ENCODE measurements at places on chromosomes 4 and X. TPM values are rescaled to one million over a fixed set of nuclear protein-coding genes. Genes with fewer than 3 reads are reported as not detected.

DNA sequence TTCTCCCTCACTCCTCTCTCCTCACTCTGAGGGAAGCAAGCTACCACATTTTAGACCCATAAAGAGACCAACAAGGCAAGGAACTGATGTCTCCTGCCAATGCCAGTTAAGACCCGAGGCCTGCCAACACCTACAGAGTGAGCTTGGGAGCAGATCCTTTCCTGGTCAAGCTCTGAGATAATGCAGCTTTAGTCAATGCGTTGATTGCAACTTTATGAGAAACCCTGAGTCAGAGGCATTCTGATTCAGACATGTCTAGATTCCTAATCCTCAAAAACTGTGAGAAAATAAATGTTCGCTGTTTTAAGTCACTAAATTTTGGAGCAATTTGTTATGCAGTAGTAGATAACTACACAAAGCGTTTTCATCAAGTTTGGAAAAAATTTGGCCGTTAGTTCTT lies 115.5 kb downstream of the JADE1 start:
- DNase-seq: no peak

Gene GRIA3
- not detected for total RNA-seq

Gene IQCM
- total RNA-seq: not detected

DNA sequence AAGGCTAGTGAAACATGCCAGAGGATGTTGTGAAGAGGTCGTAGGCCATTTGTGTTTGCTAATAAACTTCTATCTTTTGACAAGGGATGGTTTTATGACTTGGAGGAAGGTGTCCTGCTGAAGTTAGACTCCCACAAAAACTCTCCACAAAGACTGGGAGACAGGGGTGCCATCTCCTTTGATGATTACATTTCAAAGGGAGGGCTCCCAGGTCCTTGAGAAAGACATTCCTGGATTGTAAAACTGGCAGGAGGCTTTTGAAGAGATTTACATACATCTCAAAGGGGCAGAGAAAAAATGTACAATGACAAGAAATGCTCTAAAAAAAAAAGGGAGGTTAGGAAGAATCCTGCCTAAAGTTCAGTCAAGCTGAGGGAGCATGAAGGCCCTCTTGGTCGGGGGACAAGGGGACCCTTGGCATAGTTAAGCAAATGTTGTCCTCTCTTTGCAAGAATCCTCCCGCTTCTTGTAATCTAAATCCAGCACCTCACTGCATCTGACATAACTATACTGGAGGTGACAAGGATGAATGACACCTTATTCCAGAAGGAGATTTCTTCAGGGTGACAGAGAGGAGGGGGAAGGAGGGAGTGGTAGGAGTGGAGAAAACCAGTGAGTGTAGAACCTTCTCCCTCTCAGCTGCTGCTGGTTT lies 41.1 kb upstream of the MGST2 start:
- no peak for DNase-seq

- DNase-seq: no peak
Observed at GRCh38 chr4:102285831-102286230, 59.5 kb downstream of the SLC39A8 start.

DNA sequence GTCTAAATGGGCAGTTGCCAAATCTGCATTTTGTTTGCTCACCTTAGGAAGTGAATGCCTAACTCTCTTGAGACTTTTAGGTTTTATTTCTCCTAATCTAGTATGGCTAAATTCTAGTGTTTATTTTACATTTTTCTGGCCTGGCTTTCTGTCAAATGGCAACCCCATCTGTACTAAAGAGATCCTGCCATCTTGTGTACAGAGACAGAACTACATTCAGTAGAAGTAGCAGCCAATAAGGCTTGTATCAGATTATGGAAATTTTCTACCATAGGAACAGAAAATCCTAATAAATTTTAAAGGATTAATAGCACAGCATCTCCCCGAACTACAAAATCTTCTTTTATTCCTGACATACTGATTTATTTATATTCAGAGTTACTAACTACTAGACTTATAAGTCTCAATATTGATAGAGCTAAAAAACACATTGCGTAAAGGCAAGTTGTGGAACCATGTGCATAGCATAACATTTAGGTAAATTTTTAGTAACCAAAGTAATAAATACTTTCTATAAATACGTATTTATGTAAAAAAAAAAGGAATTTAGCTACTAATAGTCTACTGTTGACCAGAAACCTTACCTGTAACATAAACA lies 45.5 kb downstream of the TMEM144 start:
- DNase-seq: peak; percentile 30

GRCh38 chr4:70225824-70226223 lies at the start of gene FDCSP:
Gene FDCSP (plus strand): TSS chr4:70226124. CDS start chr4:70231195, 5,071 bp downstream.
- DNase-seq: no peak

DNA sequence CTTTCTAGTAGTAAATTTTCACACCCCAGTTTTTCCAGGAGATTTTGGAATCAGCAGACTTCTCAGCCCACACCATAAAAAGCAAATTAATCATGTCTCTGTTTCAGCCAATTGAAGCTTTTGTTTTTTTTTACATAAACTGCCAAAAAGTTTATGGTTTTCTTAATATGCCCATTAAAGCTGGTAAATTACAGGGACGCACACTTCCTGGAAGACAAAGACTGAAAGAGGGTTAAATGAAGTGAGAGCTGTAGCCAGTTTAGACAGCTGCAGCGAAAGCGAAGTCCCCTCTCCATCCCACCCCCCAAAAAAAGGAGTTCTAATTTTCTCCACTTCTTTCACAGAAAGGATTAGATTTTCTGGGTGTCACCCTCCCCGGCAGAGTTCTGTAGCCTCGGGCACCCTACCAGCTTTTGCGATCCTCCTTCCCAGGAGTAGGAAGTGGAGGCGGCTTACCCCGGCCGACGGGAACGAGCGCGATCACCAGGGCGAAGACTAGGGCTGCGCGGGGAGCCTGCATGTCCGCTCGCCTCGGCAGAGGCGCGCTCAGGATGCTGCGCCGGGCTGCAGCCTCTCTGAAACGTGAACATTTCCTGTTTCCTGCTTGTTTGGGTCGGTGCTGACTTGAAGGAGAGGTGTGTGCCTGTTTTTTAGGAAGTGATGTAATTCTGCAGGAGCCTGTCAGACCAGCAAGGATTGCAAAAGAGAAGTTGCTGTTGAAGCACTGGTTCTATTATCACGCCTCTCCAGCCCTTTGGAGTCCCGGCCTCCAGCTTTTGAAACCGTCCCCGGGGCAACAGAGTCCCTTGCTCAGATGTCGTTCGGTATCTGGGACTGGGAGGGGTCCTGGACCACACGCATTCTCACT lies at the start of gene TMEM154:
Gene TMEM154, minus strand, starts transcription at position 584 of the 868 bp plus-strand sequence. Its CDS starts 64 bp downstream, at position 520.
- DNase-seq: peak; percentile 91

DNA sequence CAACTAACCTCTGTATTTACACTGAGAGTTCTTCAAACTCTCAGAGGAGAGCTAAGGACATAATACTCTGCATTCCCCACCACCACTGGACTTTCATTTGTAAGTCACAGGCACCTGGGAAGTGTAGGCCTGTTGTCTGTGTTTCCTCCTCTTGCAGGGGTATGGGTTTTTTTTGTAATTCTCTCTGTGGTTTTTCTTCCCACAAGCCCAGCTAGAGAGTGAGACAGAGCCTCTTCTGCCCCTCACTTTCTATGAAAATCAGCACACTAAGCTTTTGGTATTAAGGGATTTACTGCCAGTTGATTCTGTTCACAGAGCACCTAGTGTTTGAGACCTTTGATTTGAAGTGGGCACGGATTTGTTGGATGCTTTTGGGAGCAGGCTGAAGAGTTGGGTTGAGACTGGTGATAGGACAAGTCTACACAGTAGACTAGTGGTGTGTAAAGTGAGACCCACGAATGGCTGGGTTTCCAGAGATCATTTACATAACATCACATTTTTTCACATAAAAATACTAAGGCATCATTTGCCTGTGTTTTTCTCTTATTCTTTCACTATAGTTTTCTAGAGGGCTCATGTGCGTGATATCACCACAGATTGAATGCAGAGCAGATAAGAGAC lies 28.9 kb upstream of the WDR17 start:
- DNase-seq: no peak

DNA sequence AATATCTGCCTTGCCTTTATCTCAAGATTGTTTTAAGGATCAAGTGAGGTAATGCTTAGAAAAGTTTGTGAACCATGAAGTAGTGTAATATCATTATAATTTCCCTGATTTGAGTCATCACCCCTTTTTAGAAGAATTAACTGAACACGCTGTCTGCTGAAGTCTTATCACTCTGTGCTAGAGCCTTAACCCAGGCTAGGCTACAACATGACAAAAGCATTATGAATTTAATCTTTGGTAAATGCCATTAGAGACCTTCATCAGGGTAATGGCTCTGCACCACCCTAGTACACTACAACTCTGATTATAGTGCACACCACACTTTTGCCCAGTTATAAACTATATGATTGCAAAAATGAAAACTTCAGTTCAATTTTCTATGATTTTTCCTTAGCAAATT lies 118.3 kb downstream of the ADGRL3 start:
- no peak for DNase-seq

- DNase-seq: no peak
Observed at GRCh38 chrX:123960956-123961267, 594 bp upstream of the STAG2 start.

GRCh38 chr4:82677327-82677726 lies 115.5 kb upstream of the TMEM150C start:
- DNase-seq: no peak

GRCh38 chr4:168847771-168848502 lies 162.1 kb downstream of the CBR4 start:
- no peak for DNase-seq

Gene F9
- not detected for total RNA-seq

DNA sequence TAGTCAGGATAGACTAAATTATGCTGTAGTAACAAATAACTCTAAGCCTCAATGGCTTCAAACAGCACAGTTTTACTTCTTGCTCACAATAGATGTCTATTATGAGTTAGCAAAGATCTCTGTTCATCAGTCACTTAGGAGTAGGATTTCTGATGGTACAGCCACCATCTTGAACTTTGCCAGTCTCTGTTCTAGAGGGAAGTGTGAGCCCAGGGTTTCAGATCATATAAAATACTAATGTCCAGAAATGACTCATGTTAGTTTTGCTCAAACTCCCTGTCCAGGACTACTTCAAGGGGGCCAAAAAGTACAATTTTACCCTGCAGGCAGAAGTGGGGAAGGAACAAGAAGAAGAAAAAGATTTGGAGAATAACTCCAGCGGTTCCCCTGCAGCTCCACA lies 77.1 kb upstream of the LSM6 start:
- DNase-seq: no peak

- no peak for DNase-seq
Observed at GRCh38 chr4:122689972-122690371, 42.5 kb upstream of the BBS12 start.
